OCI-LY7 (cell line): ENCODE measurements at places on chromosomes 4 and X. TPM values are rescaled to one million over a fixed set of nuclear protein-coding genes. Genes with fewer than 3 reads are reported as not detected.
A peak's percentile ranks its signal among the peaks of the same experiment; 100 is the strongest.

DNA sequence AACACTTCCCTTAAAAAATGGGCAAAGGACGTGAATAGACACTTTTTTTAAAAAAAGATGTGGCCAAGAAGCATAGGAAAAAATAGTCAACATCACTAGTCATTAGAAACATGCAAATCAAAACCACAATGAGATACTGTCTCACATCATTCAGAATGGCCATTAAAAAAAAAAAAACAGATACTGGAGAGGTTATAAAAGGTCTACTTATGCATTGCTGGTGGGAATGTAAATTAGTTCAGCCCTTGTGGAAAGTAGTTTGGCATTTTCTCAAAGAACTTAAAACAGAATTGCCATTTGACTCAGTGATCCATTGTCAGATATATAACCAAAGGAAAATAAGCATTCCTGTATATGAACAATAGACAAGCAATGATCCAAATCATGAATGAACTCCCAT is 352.8 kb upstream of the EPHA5 start:
- DNase-seq = no peak

GRCh38 chr4:113835005-113835404 is 73.5 kb upstream of the CAMK2D start:
- no peak for DNase-seq

GRCh38 chr4:115090483-115091075 is 22.8 kb downstream of the NDST4 start:
- DNase-seq = peak; percentile 56

DNA sequence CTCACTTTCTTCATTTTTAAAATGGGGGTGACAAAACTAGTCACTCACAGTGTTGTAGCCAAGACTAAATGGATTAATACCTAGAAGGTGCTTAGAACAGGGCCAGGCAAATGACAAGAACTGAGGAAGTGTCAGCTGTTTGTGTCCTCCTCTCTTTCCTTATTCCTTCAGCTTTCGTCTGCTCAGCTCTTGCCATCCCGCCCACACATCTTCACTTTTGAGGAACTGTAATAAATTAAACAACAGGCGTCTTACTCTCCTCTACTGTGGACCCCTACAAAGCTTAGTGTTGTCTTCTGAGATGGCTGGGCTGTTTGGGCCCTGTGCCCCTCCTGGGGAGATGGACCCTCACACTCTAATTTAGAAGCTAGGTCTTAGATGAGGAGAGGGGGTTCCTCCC is 2.7 kb downstream of the HPSE start:
- no peak for DNase-seq

BANK1 gene
- not detected in 2 replicates for total RNA-seq

C4orf51 gene
- total RNA-seq = not detected in 2 replicates

CDKL2 gene
- 0.15 and 0.19 TPM in 2 replicates for total RNA-seq

MAGEA1 gene
- total RNA-seq = not detected in 2 replicates

HERC5 gene
- total RNA-seq = not detected in 2 replicates

PWWP3B gene
- not detected in 2 replicates for total RNA-seq
